ENCODE measurements at places on chromosomes 5 and 9.

GRCh38 chr5:27473307-27474046 is 435.1 kb upstream of the CDH9 start:
- DNase-seq: no peak

- DNase-seq: no peak
Observed at GRCh38 chr5:89253666-89254352, 370.8 kb upstream of the MEF2C start.

- peak; percentile 62 for DNase-seq
Observed at GRCh38 chr5:113235884-113236283, 198.9 kb downstream of the TSSK1B start.

GRCh38 chr5:166581826-166582225 is 1709.6 kb upstream of the WWC1 start:
- DNase-seq: no peak

- no peak for DNase-seq
Observed at GRCh38 chr9:14692470-14693250, 572 bp downstream of the ZDHHC21 start.

DNA sequence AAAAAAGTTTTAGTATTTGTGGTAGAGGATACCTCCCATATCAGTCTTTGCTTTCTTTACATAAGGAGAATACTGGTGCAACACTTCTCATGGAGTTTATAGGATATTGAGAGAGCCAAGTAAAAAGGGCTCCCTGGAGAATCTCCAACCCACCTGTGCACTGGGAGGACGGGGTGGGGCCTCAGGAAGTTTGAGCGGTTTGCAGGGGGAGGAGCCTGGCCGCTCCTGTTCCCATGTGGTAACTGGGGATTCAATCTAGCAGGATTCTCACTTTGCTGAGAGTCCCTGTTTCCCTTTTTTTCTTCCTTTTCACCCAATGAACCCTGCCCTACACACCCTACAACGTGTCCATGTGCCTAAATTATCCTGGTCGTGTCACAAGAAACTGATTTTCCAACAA is 82.8 kb downstream of the APTX start:
- no peak for DNase-seq

DNA sequence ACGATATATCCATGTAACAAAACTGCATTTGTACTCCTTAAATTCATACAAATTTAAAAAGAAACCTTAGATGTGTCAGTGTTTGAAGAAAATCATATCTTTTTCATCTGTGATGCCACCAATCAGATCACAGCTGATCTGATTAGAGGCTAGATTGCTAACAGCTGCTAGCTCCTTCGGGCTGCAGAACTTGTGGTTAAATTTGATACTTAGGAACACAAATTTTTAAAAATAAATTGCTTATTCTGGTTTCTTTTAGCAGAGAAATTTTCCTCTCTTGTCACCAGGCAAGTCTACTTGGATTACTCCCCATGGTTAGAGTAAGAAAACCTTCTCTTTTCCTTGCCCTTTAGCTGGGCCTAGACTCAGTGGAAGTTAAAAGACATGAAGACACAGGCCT is 94.6 kb upstream of the RANBP6 start:
- DNase-seq: no peak

DNA sequence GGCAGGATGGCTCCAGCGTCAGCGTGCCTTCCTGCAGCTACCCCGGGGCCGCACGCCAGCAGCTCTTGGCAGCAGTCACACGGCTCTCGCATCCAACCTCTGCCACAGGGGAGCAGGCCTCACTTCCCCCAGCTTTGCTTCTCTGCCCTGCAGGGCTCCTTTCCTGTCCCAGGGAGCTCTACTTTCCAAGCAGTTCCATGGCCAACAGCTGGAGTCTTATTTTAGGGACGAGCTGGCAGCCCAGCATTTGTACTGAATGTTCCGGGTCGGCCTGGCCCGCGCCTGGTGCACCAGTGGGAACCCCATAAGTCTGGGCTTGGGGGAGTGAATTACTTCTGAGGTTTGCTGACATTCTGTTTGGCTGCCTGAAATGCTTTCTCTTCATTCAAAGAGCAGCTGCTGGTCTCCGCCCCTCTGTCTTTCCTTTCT is 34.6 kb downstream of the GADD45G start:
- DNase-seq: no peak

DNA sequence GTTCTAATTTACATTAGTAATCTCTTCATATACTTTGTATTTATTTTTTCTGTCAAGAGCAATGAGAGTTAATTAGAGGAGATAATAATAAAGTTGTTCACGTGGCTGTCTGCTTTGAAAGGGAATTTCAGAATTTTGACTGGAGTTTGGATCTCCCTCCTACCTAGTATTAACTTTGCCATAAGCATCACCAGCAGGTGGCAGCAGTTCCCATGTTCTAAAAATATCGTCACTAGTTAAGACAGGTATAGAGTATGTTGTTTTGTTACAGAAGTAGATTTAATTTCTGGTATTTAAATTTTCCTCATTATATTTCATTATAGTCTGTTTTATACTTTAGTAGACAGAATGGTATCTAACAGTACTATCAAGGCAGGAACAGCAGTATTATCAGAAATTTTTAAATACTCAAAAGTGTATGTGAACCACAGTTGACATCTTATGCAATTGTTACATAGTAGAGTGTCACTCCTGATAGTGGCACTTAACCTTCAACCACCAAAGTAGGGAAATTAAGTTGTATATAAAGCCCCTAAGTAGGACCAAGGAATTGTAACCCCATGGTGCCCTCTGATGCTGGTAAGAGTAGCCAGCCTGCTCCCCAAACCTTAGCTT is 20.4 kb downstream of the GNPDA1 start:
- no peak for DNase-seq

- DNase-seq: no peak
Observed at GRCh38 chr9:72734631-72735030, 213.2 kb downstream of the TMC1 start.
